Right ventricle myocardium superior (tissue), 1 donor: ENCODE measurements at places on chromosomes 4 and X. TPM values are rescaled to one million over a fixed set of nuclear protein-coding genes. Genes with fewer than 3 reads are reported as not detected.

The ZNF732 gene
- not detected for total RNA-seq

The DRP2 gene
- 0.05 TPM for total RNA-seq

The ADAMTS3 gene
- total RNA-seq, result 0.27 TPM

The SPANXC gene
- not detected for total RNA-seq

The MAGEC3 gene
- not detected for total RNA-seq

The SLC9A6 gene
- 16.1 TPM for total RNA-seq

The MAGEA2 gene
- not detected for total RNA-seq
